ENCODE measurements at places on chromosomes 3 and 15. TPM values are rescaled to one million over a fixed set of nuclear protein-coding genes. Genes with fewer than 3 reads are reported as not detected.

DNA sequence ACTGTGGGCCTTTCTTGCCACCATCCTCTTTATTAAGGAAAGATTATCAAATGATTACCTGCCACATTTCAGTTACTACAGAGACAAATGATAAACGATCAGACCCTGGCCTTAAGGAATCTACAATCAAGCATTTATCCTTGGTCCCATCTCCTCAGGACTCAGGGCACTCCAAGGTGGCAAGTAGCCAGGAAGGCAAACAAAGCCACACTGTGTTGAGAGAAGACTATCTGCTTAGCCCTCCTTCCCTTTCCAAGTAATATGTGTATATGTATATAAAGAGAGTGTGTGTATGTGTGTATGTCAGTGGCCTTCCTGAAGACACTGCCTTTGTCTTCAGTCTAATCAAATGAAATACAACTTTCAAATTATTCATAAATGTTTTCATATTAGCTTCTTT lies 490.1 kb upstream of the ATP11B start:
- DNase-seq, result no peak

DNA sequence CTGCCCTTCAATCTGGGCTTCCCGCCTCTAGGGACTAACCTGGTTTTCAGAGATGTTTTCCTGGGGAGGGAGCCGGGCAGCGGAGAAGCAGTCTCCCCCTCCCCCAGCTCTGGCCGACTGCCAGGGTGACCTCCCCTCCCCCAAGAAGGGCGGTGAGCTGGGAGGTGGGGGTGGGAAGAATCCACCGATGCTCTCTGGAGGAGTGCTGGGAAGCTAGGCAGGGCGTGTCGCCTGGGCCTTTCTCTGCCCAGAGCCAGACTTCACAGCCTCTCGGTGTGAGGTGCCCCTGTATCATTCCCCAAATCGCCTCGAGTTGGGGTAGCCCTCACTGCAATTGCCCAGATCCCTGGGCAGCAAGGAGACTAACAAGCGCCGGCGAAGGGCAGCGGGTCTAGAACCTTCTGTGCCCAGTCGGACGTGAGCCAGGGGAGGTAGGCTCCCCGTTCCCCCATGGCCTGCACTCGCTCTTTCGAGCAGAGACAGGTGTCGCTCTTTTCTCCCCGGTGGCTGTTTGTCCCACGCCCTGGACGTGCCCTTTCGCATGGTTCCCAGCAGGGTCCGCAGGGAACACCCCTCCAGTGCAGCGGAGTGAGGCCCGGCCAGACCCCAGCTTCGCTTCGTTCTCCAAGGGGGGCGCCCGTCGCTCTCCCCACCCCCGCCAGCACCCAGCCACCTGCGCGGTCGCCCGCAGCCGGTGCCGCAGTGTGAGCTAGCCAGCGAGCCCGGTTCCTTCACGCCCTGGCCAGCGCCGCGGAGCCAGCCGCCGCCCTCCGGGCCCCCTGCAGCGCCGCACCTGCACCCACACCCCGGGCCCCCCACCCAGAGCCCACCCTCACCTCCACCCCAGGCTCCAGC lies 1.1 kb downstream of the RAB6B start:
- DNase-seq, result no peak

DNA sequence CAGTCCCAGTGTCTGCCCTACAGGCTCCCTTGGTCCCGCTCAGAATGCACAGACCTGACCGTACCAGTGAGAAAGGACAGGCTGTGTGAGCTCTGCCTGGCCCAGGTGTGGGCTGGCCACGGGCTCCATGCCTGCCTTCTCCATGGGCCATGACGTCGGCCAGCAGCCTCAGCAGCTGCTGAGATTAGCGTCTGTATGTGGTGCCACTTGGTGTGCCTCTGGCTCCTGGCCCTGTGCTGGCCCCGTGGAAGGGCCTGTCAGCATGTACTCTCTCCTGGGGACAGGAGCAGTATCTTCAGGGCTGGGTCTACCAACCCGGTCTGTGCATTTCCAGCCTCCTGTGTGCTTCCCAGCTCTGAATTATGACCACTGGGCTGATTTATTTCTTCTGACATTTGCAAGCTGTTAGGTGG lies 25.7 kb downstream of the KLF13 start:
- peak; percentile 12 for DNase-seq

DNA sequence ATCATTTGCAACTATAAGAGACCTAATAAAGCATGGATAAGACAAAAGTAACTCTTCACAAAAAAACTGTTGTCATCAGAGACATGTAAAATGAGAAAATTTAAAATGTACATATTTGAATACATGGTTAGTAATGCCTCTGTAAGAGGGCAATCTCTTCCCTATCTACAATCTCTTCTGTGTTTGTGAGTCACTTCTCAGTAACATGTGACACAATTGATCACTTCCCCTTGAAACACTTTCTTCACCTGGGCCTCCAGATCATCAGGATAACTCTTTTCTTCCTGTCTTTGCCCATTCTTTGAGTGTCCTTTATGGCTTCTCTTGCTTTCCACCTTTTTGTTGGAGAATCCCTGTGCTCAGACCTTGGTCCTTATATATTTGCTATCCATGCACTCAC lies 50.4 kb downstream of the TFDP2 start:
- DNase-seq, result peak; percentile 49

DNA sequence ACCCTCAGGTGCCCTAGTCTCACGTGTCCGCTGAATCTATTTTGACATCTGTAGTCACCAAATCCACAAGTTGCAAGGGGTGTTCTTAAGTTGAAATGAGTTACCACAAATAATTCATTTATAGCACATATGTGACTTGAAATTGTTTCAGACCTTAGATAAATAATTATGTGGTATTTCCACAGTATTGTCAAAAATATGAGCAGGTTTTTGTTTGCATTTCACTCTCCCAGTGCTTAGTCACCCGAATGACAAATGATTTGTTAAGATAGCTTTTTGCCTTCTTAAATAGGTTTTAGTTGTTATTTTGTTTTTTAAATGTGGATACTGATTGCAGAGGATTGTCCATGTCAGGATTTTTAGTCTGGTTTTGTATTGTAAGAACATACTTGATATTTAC lies 2.6 kb downstream of the MFSD1 start:
- peak; percentile 44 for DNase-seq

AHSG gene
- total RNA-seq, result not detected

Data from M059J (cell line).